ENCODE measurements at places on chromosomes 2 and 18. TPM values are rescaled to one million over a fixed set of nuclear protein-coding genes. Genes with fewer than 3 reads are reported as not detected.

The COMMD1 gene
- total RNA-seq, result 42.3 TPM

The FEV gene
- total RNA-seq, result not detected

The ASB18 gene
- not detected for total RNA-seq

The PTGR3 gene
- 13.4 TPM for total RNA-seq

The GPR35 gene
- total RNA-seq, result 0.13 TPM
